ENCODE measurements at places on chromosomes 7 and 10.

DNA sequence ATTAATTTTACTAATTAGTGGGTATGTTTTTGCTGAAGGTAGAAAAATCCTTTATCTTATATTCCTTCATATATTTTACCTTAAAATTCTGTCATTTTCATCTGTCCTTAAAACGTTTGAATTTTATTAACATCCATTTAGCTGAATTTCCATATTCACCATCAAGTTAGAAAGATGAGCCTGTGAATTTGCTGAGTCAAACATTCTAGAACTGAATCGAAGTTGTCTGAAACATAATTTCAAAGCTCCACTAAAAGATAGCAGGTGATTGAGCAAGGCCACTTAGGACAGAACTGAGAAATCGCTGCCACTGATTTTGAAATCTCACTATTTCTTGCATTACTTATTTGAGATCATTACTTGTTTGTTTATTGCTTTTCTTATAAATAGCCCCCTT, 17.5 kb downstream of the HGF start:
- no peak for DNase-seq

GRCh38 chr7:22255834-22256233, 101.1 kb downstream of the RAPGEF5 start:
- no peak for DNase-seq

- DNase-seq, result no peak
Measured at GRCh38 chr10:75079436-75080083, 31.9 kb upstream of the SAMD8 start.

- no peak for DNase-seq
Measured at GRCh38 chr10:61448841-61449600, 4.2 kb downstream of the TMEM26 start.

DNA sequence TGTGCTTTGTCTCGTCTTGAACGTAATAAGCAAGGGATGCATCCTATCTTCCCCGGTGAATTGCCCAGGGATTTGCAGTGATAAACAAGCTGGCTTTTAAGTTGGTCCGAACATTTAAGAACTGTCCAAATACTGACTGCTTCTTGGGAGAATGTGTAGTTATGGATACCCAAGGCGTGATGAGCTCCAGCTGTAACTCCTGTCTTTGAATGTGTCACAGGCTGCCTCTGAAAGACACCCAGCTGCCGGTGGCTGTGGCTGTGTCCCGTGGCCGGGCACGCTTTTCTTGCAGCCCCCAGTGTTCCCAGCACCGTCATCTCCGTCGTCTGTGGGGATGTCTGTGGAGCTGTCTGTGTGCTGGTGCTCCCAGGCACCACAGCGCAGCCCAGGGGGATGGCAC, 118.1 kb downstream of the GLRX3 start:
- DNase-seq, result no peak

DNA sequence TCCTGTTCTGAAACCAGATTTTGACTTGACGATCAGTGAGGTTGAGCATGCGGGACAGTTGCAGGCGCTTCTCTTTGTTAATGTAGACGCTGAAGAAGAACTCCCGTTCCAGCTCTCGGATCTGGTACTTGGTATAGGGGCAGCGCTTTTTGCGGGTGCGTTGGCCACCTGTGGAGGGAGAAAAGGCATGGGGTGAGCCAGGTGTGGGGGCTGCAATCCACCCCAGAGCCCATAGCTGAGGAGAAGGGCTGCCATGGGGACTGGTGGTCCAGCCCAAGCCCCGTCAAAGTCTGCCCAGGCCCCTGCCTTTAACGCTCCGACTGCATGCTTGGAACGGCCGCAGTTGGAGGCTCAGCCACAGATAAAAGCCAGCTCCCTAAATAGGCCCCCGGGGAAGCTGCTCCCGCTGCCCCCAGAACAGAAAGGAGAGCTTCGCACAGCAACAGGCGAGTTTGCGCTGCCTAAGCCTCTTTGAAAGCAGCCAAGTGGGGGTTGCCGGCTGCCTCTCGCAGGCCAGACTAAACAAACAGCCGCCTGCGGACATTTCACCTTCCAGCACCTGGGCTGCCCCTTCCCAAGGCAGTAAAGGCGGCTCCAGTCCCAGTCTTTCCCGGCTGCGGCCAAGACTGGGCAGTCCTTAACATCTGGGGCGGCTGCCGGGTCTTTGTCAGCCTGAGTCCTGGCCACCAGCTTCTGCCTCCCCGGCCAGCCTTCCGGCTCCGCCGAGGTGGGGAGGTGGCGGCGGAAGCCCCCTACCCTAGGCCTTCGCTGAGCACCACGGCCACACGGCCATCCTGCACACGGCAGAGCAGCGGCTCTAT, 2.0 kb downstream of the HOXA11 start:
- no peak for DNase-seq

DNA sequence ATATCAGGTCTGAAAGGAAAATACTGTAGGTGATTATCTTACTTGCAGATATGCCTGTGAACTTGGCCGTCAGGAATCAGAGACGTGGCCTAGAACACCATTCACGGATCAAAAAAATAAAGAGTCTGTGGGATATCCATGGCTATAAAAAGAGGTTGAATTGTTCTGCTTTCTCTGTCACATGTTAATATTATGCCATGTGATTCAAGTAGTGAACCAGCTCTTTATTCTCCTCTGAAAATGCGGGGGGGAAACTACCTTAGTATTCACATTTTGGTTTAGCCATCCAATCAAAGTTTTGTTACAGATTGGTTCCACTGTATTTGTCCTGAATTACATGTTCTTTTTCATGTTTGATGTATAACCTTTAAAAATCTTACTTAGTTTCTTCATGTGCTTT, 120.5 kb downstream of the CCNY start:
- no peak for DNase-seq

DNA sequence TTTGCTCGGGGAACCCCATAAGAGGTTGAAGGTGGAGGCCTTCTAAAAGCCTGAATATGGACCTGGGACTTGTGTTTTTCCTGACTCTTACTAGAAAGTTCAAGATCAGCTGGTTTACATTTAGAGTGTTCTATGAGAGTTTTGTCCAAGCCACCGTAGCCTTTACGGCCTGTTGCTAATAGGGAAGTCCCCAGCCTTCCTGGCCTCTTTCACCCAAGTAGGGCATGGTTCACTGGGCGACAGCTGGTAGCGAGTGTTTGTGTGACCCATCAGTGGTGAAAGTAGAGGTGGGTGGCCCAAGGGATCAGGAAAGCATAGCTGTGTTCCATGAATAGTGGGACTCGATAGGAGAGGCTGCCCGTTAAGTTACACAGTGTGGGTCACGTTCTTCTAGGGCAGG, 60.1 kb downstream of the RABGEF1 start:
- no peak for DNase-seq

DNA sequence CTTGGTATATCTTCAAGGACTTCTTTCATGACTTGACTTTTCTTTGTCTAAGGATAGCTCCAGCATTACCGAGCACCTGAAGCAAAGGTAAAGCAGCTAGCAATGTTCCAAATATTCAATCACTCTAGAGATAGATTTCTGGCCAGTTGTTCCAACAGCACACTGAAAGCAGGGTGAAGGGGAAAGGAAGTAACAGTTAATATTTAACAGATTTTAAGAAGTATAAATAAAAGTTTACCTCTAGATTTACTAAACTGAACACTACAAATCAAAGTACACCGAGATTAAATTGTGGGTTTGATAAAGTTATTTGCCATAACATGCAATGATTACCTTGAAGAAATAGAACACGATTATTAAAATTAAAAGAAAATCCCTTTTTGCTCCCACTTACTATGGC, 70.9 kb upstream of the GRID1 start:
- DNase-seq, result no peak

- DNase-seq, result no peak
Measured at GRCh38 chr7:3056234-3057065, 12.8 kb upstream of the CARD11 start.

- DNase-seq, result no peak
Measured at GRCh38 chr7:132655131-132655727, 79.0 kb upstream of the PLXNA4 start.

DNA sequence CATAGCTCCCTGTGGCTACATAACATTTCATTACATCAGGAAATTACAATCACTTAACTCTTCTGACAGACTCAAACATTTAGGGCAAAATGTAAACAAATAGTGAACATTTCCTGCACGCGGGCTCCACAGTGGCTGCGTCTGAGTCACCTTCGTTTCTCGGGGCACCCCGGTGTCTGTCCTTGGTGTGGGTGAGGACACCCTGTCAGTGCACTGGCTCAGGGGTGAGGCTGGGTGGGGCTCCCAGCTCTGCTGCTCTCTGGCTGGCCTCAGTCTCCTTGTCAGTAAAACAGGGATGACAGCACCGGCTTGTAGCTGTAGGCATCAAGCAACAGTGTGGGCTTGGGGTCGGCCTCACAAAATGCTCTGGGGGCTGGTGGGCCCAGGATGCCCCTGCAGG, 237.1 kb upstream of the SHH start:
- no peak for DNase-seq

DNA sequence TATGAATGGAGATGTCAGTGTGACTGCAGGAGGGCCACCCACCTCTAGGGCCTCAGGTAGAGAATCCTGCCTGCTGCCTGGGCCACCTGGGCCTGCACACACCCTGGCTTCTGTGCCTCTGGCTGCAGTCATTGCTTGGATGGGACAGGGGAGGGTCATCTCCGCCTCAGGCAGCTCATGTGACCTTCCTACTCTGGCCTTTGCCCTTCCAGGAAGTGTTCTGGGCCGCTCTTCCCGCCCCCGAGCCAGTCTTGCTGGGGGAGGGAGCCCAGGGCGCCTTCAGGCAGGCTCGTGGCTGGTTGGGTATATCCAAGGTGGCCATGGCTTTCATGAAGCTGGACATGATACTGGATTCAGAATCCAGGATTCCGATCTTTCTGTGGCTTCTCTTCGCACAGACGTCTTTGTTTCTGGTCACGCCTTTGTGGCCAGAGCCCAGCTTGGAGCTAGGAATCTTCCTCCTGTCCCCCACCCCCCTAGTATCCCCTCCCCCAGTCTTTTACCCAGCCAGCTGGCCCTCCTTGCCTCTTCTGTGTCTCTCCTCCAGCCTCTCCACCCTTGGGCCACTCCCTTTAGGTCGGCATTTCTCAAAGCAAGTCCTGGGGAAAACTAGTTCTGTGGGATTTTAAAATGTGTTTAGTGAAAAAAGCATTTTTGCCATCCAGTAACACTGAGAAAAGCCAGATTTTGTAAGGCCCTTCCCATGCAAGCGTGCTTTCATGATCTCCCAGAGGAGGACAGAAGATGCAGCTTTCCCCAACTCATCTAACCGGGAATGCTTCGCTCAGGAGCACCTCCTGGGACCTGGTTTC, 119.6 kb downstream of the ZMIZ1 start:
- DNase-seq, result no peak

DNA sequence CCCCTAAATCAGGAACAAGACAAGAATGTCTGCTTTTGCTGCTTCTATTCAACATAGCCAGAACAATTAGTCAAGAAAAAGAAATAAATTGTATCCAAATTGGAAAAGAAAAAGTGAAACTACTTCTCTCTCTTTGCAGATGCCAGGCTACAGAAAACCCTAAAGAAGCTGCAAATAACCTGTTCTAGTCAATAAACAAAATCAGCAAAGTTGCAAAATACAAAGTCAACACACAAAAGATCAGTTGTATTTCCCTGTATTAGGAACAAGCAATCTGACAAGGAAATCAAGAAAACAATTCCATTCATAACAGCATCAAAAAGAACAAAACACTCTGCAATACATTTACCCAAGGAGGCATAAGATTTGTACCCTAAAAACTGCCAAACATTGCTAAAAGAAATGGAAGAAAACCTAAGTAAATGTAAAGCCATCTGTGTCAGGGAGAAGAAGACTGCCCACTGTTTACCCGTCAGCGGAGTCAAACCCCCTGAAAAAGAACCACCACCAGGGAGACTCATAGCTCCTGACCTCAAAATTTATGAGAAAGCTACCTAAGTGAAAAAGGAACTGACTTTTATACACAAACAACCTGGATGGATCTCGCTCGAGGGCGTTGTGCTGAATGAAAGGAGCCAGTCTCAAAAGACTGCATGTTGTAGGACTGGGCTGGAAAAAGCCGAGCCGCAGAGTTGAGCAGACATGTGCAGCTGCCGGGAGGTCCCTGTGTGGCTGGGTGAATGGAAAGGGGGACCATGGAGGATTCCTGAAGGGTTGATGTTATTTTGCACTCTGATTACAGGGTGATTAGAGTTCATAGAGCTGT, 263.1 kb downstream of the MAD1L1 start:
- DNase-seq, result no peak

- no peak for DNase-seq
Measured at GRCh38 chr10:48282829-48283228, 8.3 kb upstream of the FRMPD2 start.

GRCh38 chr10:112753961-112754411, 196.1 kb upstream of the TCF7L2 start:
- DNase-seq, result no peak

DNA sequence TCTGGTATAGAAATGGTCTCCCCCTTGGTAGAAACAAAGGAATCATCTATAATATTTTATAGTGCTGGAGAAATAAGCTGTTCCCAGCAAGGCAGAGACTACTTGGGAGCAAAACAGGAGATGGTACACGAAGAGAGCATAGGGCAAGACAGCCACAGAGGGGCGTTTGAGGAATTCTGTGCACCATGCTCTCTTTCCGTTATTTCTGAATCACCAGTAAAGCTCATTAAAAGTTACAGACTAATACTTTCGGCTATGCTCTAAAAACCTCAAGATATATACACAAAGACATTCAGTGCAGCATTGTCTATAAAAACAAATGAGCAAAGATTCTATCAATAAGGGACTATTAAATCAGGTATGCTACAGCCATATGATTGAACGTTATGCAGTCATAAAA, 68.5 kb upstream of the FHIP2A start:
- DNase-seq, result no peak

DNA sequence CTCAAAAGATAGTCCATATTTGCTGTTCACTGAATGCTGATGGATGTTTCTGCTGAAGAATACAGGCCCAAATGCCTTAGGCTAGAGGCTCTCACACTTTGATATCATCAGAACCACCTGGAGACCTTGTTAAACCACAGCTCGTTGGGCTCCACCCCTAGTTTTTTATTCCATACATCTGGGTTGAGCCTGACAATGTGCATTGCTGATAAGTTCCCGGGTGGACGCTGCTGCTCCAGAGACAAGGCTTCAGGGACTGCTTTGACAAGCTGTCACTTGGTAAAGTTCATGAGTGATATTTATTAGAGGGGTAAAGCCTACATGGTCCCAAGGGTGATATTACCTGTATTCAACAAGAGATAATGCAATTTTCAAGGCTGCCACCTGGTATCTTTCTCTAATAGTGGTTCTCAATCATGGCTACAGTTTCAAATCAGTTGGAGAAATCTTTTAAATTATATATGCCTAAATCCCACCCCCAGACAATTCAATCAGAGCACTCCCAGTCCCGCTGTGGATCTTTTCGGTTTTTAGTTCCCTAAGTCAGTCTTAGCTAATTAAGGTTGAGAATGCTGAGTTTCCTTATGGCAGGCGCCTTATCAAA, 107.1 kb upstream of the GSDME start:
- DNase-seq, result no peak

- DNase-seq, result no peak
Measured at GRCh38 chr7:134988161-134988560, 1.9 kb downstream of the AGBL3 start.
